ENCODE measurements at places on chromosomes 6 and 20.

- no peak for DNase-seq
Observed at GRCh38 chr6:100346203-100346602, 118.5 kb downstream of the SIM1 start.

DNA sequence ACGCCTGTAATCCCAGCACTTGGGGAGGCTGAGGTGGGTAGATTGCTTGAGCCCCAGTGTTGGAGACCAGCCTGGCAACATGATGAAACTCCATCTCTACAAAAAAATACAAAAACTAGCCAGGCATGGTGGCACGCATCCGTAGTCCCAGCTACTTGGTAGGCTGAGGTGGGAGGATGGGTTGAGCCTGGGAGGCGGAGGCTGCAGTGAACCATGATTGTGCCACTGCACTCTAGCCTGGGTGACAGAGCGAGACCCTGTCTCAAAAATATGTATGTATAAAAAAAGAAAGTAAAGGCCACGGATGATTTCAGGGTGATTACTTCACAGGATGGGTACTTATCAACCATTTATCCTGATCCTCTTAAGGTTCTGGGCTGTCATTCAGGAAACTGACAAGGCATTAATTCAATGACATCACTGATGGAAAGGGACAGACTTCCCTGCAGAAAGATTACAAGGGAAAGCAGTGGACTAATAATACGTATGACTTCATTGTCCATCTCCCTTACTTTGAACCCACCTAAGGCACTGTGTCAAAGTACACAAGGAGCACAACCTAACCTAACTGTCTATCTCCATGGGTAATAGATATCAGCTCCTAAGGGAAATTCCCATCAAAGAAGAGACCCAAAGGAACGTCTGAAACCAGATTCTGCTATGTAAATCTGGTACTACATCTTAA is 61.2 kb downstream of the ZMYND8 start:
- DNase-seq: no peak

- no peak for DNase-seq
Observed at GRCh38 chr6:152184573-152184916, 377.1 kb downstream of the ESR1 start.

GRCh38 chr6:29631860-29632731 is 887 bp downstream of the GABBR1 start:
- no peak for DNase-seq

DNA sequence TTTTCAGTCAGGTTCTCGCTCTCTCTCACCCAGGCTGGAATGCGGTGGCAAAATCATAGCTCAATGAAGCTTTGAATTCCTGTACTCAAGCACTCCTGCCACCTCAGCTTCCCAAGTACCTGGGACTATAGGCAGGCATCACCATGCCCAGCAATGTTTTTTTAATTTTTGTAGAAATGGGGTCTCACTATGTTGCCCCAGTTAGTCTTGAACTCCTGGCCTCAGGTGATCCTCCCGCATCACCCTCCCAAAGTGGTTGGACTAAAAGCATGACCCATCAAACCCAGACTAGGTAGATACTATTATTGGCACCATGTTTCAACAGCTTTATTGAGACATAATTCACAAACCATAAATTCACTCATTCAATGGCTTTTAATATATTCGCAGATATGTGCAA is 72.7 kb upstream of the RUNX2 start:
- DNase-seq: no peak

- DNase-seq: peak; percentile 71
Observed at GRCh38 chr6:30684386-30685156, 1.9 kb downstream of the PPP1R18 start.

- DNase-seq: no peak
Observed at GRCh38 chr6:46632053-46632452, 20.6 kb downstream of the CYP39A1 start.

DNA sequence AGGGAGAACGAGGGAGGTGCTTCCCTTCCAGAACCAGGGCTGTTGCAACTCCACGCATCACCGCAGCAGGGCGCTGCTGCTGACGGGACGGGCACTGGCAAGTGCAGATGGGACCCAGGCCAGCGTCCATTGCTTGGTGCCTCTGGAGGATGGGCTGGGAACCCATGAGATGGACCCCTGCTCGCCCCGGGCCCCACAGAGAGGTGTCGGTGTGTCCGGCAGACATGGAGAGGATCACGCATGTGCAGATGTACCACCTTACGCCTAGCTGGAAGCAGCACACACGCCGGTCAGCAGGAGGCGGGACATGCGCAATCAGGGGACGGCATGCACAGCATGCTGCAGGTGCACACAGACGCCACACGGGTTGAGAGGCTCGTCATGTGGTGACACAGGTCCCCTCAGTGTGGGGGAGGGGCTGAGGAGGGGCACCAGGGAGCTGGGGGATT is 5.7 kb downstream of the CABLES2 start:
- no peak for DNase-seq

- DNase-seq: peak; percentile 52
Observed at GRCh38 chr6:70310063-70310694, 7.3 kb upstream of the COL9A1 start.

DNA sequence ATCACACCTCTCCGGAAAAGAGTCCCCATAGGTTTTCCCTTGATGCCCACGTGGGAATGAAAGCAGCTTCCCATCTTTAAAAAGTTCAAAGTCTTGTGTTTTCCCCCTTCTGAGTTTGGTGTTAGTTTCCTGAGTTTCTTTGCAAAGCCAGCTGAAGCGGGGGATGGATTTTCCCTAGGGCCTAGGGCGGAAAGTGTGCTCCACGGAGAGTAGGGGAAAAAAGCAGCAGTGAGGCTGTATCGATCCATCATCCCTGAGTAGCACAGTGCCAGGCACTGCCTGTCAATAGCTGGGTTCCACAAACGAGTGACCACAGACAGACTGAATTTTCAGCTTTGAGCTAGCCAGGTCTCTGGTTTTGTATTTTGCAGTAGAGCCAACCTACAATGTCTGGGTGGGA is 1.3 kb downstream of the DAAM2 start:
- no peak for DNase-seq

- no peak for DNase-seq
Observed at GRCh38 chr6:133300896-133301295, 59.7 kb downstream of the EYA4 start.

DNA sequence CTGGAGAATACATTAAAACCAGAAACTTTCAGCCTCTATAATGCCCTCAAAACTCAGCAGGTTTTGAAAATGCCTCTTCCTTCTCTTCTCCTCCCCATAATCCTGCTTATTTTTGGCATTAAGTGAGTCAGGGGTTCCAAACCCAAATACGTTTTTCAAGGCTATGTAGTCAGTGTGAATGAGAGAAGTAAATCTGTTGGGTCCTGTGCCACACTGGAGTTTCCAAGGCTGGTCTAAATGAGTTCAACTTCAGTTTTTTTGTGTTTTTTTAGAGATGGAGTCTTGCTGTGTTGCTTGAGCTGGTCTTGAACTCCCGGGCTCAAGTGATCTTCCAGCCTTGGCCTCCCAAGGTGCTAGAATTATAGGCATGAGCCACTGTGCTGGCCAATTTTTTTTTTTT is 20.9 kb downstream of the PTPRA start:
- DNase-seq: no peak

GRCh38 chr6:111601886-111602285 is 3.8 kb downstream of the TRAF3IP2 start:
- no peak for DNase-seq

DNA sequence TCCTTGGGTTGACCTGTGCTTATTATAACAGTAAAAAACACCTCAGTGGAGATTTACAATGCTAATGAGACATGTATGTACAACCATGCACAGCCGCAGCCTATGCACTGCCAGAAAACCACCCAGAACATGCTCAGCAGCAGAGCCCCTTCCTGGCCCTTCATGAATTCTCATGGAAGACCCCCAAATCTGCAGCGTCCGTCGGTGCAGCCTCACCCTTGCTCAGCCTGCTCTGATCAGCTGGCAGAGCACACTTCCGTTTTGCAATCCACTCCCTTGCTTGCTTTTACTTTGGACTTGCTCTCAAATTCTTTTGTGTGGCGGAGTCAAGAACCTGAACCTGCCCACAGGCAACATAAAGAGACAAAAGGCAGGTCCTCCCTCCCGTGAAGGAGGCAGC is 378.2 kb upstream of the SULF2 start:
- no peak for DNase-seq
